ENCODE measurements at places on chromosomes 3 and 15.

- no peak for DNase-seq
Observed at GRCh38 chr3:87541723-87542122, 265.3 kb upstream of the POU1F1 start.

DNA sequence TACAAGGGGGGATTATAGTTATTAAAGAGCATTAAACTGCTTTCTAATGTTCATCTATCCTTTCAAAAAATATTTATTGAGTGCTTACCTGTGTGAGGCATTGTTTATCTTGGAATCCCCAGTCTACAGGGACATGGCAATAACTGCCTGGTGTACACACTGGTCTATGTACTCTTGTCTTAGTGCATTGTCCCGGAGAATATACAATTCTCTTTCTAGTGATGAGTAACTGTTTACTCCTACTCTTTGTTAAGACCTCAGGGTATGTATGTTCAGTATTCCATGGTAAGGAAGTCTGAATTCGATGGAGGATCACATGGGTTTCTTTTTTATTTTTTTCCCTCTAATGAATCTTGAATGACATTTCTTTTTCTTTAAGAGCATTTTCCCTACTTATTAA, 772.4 kb upstream of the NR2F2 start:
- DNase-seq, result no peak

- no peak for DNase-seq
Observed at GRCh38 chr3:27089068-27089467, 280.1 kb downstream of the NEK10 start.

DNA sequence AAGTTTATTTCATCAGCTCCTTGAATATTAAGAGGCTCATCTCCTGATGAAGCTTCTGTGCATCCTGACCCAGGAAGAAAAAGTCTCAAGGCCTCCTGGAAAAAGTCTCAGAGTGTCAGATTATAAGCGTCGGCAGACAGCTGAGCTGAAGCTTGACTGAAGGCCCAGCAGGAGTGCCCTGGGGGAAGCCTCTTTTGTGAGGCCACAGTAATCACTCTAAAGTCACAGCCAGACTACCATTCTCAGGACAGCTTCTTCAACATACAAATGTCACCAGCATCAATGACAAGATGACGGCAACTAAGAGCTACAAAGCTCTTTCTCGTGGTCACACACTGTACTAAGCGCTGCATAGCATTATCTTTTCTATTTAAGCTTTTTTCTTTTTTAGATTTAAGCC, 72.7 kb upstream of the LRRN1 start:
- no peak for DNase-seq

DNA sequence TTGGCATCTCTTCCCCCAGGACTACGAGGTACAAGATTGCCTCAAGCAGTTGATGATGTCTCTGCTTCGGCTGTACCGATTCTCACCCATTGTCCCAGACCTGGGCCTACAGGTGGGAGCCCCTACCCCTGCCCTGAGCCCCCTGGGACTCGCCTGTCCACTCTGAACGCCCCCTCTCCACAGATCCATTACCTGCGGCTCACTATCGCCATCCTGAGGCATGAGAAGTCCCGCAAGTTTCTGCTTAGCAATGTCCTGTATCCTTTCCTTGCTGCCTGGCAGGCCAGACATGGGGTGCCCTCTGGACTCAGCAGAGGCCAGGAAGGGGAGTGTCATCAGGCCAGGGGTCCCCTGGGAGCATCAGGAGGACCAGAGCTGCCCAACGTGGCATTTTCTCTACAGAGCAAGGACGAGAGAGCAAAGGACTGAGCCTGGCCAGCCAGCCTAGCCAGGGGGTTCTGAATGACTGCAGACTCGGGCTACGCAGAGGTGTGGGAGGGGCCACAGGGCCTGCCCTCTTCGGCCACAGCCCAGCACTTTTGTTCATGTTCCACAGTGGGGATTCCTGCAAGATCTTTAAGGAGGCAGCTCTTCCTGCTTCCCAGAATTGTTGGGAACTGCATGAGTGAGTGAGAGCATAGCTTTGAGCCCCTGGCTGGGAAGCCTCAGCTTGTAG, 11.2 kb downstream of the RNF123 start:
- DNase-seq, result no peak

- DNase-seq, result no peak
Observed at GRCh38 chr3:58392181-58392580, 41.5 kb downstream of the PDHB start.
